ENCODE measurements at places on chromosomes 2 and 18.

GRCh38 chr2:63680455-63680854 is 91.7 kb downstream of the MDH1 start:
- DNase-seq: no peak

DNA sequence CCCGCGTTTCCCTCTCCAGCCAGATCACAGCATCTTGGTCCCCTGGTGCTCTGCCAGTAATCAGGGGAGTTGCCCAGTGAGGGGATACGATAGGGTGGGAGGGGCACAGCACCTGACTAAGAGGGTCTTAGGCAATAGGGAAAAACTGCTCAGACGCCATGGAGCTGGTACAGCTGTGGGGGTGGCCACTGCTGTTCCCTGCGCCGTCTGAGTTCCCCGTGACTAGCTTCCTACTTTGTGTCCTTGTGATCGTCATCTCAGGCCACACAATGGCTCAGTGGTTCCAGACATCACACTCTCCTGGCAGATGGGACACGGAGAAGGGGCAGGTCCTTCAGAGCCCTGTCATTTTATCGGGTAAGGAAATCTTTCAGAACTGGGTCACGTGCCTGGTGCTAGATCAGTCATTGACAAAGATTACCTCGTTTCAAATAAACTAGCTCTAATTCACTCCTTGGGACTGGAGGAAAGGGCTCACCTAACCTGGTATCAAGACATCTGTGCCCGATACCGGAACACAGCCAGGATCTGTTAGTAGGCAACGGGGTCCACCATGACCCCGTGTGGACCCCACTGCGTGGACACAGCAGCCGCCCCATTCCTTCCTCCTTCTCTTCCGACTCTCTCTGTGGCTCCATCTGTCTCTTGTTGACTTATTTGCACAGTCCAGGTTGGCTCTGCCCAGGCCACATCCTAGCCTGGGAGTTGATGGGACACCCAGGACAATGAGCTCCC is 101.6 kb downstream of the PTGR3 start:
- no peak for DNase-seq

GRCh38 chr18:79422022-79422782 is 26.5 kb downstream of the NFATC1 start:
- no peak for DNase-seq

GRCh38 chr2:204900487-204900886 is 355.2 kb downstream of the PARD3B start:
- DNase-seq: no peak

DNA sequence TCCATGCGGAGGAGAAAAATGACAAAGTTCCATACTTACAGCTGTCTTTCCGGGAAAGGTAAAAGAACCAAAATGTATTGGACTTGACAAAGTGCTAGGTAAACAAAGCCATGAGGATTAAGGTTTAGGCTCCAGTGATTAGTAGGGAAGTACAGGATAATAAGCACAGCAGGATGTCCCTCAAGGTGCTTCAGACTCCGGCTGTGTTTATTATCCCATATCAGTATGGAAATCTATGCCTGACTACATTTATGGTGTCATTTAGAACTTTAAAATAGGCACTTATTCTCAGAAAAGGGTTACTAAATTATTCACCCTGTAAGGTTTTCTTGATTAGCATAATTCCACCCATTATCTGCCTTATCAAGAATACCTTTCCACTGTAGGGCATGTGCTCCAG is 136.3 kb upstream of the CCDC68 start:
- DNase-seq: no peak

- DNase-seq: no peak
Measured at GRCh38 chr2:180291060-180291459, 284.0 kb upstream of the CWC22 start.

- no peak for DNase-seq
Measured at GRCh38 chr2:163247847-163248220, 409.3 kb upstream of the KCNH7 start.

DNA sequence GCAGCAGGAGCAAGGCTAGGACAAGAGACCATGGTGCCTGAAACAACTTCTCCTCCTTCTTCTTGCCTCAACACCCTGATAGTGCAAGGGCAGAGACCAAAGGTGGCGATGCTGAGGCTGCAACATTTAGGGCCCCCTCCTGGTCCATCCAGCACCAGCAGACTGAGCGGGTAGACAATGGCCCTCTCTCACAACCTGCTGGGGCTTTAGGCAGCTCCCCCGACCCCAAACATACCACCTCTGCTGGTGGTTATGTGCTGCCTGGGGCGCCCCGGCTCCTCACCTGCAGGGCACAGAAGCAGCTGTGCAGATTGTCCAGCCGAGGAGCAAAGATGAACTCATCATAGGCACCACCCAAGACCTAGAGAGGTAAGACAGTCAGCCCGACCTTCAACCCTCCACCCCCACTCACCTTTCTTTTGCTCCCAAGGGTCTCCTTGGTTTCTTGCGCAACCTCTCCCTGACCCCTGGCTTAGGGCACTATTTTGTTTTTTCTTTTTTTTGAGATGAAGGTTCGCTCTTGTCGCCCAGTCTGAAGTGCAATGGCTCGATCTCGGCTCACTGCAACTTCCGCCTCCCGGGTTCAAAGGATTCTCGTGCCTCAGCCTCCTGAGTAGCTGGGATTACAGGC is 3.5 kb downstream of the DNPEP start:
- no peak for DNase-seq

- DNase-seq: no peak
Measured at GRCh38 chr2:94871226-94872087, at the start of gene TEKT4. TSS of gene TEKT4 (plus strand) at chr2:94871430. CDS start at chr2:94871580, 150 bp downstream.

DNA sequence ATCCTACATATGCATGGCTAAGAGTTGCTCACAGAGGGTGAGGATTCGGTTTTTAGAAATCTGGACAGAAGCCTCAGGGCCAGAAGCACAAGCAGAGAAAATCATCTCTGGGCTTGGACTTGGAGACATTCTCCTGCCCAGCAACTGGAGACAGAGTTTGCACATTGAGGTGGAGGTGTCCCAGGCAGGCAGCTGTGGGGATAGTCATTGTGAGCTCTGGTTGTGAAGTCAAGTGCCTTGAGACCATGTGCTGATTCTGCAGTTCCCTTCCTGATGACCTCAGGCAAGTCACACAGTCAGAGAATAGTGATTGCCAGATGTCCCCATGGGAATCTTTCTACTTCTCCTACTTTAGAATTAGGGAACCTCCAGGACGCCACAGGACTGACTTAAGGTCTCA is 108.4 kb upstream of the LDAH start:
- DNase-seq: no peak

- no peak for DNase-seq
Measured at GRCh38 chr2:9780368-9781130, 62.7 kb upstream of the TAF1B start.

DNA sequence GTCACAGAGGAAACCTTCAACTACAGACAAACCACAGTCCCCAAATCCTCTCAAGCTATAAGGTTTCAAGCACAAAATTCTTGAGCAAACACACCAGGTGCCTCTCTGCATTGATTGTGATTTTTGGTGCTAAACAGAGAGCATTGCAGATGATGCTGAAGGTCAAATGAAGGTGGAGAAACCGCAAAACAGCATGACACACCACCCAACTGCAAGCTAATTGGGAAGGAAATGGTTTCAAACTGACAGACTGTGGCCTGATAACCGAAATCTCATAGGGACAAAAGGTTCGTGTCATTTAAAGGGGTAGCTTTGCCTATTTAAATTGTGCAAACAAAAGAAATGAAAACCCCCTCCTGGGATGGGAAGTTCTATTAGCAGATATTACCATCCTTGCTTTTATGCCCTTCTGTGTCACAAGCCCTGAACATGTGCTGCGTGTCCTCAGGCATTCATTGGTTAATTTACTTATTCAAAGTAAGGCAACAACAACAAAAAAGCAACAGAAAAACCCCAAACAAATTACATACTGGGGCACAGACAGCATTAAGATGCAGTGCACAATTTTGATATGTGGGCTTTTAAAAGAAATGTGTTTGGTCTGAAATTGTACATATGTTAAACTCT is 154.9 kb downstream of the AQP4 start:
- DNase-seq: no peak

- DNase-seq: no peak
Measured at GRCh38 chr2:118223511-118223991, 135.3 kb downstream of the INSIG2 start.

DNA sequence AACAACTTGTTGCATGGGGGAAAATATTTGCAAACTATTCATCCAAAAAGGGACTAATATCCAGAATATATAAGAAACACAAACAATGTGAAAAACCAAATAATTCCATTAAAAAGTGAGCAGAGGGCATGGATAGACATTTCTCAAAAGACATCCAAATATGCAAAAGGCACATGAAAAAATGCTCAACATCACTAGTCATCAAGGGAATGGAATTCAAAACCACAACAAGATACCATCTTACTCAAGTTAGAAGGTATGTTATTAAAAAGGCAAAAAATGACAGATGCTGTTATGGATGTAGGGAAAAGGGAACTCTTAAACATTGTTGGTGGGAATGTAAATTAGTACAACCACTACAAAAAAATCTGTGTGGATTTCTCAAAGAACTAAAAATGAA is 396.5 kb downstream of the CCDC85A start:
- DNase-seq: no peak

DNA sequence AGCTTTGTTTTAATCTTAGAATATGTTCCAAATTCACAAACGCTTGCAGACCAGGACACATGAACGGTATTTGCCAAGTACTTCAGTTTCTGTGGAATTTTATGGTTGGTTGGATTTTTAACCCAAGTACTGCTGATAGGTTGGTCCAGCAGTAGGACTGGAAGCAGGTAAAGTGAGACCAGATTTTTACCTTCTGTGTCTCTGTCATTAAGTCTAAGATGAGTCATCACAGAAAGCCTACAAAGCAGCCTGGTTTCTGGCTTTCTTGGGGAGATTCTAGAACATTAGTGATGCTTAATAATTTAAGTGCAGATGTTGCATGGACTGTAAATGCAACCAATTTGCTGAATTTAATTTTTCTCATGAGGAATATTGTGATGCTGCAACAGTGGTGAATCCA is 100.5 kb downstream of the SCG2 start:
- no peak for DNase-seq

GRCh38 chr2:43284967-43285366 is 58.6 kb upstream of the ZFP36L2 start:
- no peak for DNase-seq

DNA sequence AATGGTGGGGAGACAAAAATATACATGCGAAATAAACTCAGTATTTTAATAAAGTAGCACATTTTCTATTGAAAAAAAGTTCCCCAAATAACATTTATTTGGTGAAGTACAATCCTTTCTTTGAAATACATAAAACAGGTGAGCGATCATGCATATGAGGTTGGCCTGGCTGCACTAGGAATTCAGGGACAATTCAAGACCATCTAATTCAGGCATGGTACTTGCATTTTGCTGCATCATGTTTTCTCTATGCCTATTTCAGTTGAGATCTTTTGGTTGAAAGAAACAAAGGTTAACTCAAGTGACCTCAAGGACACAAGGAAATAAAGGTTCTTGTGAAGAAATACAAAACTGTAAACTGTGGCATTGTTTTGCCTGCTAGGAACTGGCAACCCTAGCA is 19.8 kb upstream of the TAF4B start:
- DNase-seq: no peak

- no peak for DNase-seq
Measured at GRCh38 chr18:55406451-55406991, 181.5 kb downstream of the TCF4 start.

- DNase-seq: no peak
Measured at GRCh38 chr2:195686564-195686963, 29.5 kb downstream of the SLC39A10 start.

- no peak for DNase-seq
Measured at GRCh38 chr18:25164211-25164847, 187.6 kb downstream of the ZNF521 start.

DNA sequence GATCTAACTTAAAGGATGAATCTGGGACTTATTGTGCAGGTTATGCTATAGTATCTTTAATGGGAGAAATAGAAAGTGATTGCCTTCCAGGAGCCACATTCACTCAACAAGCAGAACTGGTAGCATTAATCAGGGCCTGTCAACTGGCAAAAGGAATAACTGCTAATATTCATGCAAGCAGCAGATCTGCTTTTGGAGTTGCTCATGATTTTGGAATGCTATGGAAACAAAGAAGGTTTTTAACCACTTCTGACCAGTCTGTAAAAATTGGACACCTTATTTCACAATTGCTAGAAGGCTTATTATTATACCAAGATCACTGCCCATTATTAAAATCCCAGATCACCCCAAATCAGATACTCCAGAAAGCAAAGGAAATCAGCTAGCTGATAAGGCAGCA is 200.4 kb downstream of the MREG start:
- no peak for DNase-seq

GRCh38 chr2:181054256-181054655 is 73.9 kb downstream of the UBE2E3 start:
- DNase-seq: no peak

GRCh38 chr2:201218780-201219179 is 35.8 kb downstream of the CASP10 start:
- DNase-seq: no peak

GRCh38 chr2:232839411-232840079 is 30.5 kb upstream of the SNORC start:
- DNase-seq: no peak

DNA sequence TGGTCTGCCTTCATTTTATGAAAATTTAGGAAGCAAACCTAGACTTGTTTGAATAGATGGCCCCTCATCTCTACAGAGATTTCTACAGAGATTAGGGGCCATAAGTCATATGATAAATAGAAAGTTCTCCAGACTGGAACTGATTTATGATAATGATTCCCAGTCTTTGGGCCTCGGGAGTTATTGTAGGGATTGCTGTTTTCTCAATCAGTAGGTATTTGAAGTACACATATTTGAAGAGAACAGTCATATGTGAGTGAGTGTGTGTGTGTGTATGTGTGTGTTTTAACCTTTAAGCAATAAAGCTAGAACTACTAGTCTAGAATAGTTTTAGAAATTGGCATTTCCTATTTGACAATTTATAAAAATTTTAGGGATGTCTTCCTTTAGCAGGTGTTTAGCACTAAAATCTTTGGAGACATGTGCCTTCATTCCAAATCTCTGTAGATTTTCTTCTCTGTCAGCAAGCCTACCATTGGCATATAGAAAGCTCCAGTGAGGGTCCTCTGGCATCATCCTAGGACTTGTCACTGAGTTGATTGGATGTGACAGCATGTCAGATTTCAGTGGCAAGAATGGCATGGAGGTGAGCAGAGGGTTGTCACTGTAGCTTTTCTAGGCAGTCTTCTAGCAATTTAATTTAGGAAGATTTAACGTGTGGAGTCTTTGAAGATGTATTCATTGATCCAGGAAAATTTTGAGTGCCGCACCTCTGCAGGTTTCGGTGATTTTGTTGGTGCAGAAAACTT is 71.2 kb downstream of the MYO1B start:
- no peak for DNase-seq

Data from germinal center (tissue), 1 donor.